Right renal cortex interstitium (tissue), 3 donors: ENCODE measurements at places on chromosomes 11 and 22. TPM values are rescaled to one million over a fixed set of nuclear protein-coding genes. Genes with fewer than 3 reads are reported as not detected.

The FOXRED2 gene
- 23.2 TPM for polyA plus RNA-seq

The FAM111B gene
- 16.8 TPM for polyA plus RNA-seq

- DNase-seq: no peak
These were observed 468 bp downstream of the DDIAS start for GRCh38 chr11:82901922-82902485.

DNA sequence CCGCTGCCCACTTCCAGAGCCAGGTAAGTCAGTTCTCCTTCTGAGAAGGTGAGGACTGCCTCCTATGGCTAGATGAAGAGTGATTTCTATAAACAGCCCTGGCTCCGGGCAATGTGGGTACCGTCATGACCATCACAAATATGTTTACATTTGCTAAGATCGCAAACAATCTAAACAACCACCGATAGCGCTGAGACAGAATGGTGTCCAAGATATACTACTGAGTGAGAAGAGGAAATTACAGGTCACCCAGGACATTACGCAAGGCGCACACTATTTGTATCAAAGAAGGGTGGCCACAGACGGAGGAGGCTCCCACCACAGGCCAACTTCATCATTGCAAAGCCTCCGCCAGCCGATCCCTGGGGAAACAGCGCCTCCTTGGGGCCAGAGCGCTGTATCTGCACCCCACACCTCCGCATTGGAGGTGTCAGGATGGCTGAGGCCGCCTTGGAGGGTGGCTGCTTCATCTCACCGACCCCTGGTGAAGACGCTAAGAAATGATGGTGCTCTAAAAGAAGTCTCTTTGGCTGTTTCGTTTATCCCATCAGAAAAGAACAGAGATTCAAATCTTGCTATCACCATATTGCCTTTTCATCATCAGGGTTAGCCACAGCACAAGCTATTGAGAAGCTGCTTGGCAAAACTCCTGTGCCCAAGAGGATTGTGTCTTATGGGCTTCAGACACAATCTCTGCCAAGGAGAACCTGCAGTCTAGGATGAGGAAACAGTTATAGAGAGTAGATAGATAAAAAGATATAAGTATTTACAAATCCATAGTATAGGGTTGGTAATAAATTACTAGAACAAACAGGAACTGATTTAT, 12.3 kb upstream of the ASRGL1 start:
- DNase-seq: no peak

GRCh38 chr11:128613300-128613995, 26.1 kb upstream of the ETS1 start:
- DNase-seq: no peak

- DNase-seq: no peak
These were observed 41.9 kb upstream of the TTLL12 start for GRCh38 chr22:43228863-43229262.

GRCh38 chr11:15565880-15566279, 451.2 kb downstream of the INSC start:
- DNase-seq: no peak

DNA sequence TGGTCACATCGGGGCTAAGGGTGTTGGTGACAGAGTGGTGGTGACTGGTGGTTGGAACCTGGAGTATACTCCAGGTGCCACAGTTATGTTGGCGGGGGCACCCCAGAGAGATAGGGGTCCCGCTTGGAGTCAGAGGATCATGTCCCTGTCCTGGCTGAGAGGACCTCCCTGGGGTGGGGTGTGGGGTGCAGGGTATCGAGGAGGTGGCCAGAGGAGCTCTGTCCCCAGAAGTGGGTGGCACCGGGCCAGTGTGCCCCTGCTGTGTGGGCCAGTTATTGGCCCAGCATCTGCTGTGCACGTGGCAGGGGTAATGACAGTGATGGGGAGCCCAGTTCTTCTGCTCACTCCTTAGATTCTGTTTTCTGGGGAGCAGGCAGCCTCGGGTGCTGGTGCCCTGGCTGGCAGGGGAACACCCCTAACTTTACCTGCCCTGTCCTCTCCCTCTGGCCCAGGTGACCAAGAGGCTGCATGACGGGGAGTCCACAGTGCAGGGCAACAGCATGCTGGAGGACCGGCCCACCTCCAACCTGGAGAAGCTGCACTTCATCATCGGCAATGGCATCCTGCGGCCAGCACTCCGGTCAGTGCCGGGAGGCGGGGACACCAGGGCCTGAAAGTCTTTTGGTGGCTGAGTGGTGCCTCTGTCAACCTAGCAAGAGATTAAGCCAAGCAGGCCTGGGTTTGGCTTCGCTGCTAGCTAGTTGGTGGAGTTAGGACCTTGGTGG, 56.3 kb downstream of the MYO7A start:
- DNase-seq: no peak

DNA sequence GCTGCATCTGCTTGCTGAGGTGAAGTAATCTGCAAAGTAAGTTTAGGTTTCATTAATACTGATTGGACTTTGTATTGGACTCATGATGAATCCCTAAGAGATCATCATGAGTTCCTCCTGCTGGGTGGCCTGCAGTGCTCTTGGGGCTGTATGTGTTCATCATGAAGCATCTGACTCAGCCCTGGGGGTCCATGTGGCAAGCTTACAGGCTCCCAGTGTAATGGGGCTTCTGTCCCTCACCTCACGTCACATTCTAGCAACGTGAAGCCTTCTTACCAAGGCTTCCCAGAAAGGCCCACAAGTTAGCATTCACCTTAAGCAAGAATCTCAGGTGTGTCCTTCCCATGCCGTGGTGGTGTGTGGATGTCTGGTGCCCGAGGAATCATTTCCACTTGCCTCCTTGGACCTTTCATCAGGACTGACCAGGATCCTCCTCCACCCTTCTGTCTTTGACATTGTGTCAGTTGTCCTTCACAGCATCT, 23.7 kb downstream of the CRKL start:
- DNase-seq: no peak
